ENCODE measurements at places on chromosomes 3 and 15.

GRCh38 chr3:186315581-186316354 lies 46.3 kb downstream of the DGKG start:
- no peak for DNase-seq

DNA sequence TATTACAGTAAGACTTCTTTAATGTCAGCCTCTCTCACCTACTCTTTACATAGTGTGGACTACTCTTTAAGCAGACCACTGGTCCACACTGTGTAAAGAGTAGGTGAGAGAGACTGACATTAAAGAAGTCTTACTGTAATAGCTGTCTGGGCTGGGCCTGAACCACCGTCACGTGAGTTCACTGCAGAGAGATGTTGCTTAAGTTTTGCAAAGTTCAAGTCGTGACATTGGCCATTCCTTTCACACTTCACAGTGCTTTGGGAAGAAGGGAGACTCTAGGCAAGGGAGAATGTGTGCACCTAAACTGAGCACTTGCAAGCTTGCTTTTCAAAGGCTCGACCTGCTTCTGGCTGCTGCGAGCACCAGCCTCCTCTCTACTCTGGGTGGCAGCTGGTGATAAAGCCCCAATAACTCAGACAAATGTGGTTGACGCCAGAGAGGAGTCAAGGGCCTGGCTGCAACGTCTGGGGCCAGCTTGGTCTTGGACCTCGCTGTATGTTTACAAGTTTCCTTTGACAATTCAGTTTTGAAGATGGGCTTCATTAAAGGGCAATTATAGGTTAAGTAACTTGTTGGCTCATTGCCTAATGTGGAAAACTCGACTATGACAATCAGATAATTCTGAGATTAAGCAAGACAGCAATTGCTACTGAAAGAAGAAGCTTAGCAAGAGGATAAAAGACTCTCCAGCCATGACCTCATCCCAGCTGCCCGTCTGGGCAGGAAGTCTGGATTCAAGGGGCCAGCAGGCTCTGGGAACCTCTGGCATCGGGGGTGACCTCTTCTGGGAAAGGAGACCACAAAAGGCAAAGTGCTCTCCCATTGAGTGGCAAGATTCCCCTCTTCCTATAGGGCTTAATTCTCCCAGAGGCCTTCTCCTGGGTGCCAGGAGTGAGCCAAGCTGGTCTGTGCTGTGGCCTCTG lies 242.1 kb upstream of the TLE3 start:
- DNase-seq = peak; percentile 37

DNA sequence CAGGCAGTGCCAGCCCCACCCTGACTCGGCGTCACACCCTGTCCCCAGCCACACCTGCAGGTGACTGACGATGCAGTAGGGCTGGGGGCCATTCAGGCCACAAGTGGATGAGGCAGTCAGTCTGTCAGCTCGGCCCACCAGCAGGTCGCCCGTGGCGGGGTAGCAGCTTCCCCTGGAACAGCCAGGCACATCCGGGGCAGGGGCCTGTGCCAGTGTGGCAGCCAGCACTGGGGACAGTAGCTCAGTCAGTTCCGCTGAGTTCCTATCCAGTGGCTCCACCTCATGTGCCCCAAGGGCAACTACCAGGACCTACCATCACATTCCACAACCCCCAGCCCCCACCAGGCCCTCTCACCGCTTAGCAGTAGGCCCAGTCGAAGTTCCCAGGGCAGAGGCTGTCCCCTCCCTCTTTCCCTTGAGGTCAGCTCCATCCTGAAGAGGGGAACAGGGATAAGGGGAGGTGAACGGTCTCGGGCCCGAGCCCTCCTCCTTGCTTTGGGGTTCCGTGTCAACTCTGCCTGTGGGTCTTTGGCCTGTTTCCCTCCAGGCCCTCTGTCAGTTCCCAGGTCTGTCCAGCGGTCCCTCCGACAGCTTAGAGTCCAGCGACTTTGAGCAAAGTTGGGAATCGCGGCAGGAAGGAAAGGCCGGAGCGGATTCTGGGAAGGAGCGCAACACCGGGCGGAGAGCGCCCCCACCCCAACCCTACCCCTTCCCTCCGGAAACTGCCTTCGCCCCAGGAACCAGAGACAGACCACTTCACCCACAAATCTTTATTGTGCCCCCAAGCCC lies at the start of gene LAMB2:
Gene LAMB2 (minus strand): TSS at position 614 of the 789 bp plus-strand sequence. CDS start 183 bp downstream, at position 431.
- DNase-seq = peak; percentile 80

DNA sequence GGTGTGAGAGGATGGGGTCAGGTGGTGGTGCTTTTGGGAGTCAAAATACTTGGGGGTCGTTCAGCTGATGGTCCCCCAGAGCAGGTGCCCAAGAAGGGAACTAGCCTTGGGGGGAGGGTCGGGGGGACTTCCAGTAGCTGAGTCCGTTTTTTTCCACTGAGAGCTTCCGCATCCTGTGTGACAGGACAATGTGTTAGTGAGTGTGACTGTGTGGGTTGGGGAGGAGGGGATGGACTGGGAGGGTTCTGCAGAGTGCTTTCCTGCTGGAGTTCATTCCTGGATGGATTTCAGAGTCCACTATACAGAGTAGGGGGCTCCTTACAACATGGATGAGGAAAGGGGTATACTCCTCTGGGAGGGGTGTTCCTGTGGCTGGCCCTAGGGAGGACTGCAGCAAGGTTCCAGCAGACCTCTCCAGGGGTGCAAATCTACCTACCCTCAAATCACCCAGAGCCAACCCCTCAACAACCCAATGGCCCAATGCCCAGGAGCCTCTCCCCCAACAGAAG lies 601 bp upstream of the HYAL2 start:
- no peak for DNase-seq

- no peak for DNase-seq
Observed at GRCh38 chr15:26132811-26133210, 269.7 kb upstream of the ATP10A start.

DNA sequence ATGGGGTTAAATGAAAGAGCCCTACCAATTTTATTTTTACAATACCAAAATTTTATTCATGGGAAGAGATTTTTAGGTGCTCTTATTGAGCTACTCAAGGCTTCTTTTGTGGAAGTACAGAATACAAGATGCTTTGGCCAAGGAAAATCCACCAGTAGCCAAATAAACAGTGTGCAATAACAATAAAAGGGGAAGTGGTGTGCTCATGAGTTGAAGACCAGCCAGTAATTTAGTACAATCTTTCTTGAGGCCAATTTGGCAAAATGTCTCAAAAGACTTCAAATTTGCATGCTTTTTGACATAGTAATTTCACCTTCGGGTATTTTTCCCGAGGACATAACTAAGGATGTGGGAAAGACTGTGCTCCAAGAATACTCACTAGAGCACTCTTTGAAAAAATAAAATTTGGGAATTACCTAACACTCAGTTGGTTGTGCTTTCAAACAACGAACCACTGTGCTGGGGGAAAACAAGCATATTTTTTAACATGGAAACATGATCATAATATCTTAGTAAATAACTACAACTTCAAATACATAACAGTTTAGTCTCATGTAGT lies 294.0 kb downstream of the DIPK2A start:
- DNase-seq = no peak

- DNase-seq = no peak
Observed at GRCh38 chr3:158093526-158093925, 12.7 kb downstream of the SHOX2 start.

- no peak for DNase-seq
Observed at GRCh38 chr3:182357928-182358327, 435.4 kb upstream of the ATP11B start.

DNA sequence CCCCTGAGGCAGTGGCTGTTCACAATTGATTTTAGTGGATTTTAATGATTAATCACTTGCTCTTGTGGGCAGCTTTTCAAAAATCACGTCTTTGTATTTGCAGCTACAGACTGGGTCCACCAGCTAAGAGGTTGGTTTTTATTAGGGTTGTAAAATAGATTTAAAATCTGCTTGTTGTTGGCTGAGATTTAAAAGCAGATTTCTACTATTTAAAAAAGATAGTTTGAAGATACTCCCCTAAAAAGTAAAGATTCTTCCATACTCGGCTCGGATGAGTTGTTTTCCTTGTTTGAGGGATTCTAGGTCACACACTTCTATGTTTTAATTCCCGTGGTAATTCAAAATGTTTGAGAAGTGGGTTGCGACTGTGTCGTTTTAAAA lies 1.7 kb downstream of the KLHL24 start:
- DNase-seq = no peak

GRCh38 chr15:43966646-43967045 lies 139.8 kb downstream of the WDR76 start:
- no peak for DNase-seq

GRCh38 chr15:40289140-40289775 lies 6.4 kb upstream of the ANKRD63 start:
- DNase-seq = peak; percentile 84

DNA sequence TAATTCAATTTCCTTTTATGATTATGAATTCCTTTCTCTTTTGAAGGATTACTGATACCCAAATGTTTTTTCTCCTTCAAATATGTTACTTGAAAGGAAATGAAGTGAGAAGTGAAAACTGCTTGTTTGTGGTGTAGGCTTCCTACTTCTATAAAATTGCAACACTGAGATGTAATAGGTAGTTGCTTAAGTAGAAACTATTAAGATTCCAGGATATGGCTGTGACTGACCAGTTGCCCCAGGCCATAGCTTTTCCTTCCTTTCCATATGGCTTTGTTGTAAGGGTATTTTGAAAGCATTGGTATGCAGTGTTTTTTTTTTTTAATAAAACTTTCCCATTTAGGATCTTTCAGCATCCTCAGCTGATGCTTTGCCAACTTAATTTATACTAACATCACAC lies 28.5 kb downstream of the DNAJC13 start:
- no peak for DNase-seq

- DNase-seq = no peak
Observed at GRCh38 chr3:181290941-181291340, 301.4 kb upstream of the DNAJC19 start.
